Activated naive CD4-positive, alpha-beta T cell treated with anti-CD3 and anti-CD28 coated beads for 36 hours (primary cell): ENCODE measurements at places on chromosomes 16 and 17.
A peak's percentile ranks its signal among the peaks of the same experiment; 100 is the strongest.

GRCh38 chr17:30290696-30291542 lies 825 bp downstream of the BLMH start:
- peak; percentile 39 for DNase-seq
- H3K27me3 ChIP-seq, result no peaks in the 10 kb centered on the region
- peaks cover 17% of the 10 kb centered on the region for H3K4me1 ChIP-seq
- peaks cover 18% of the 10 kb centered on the region for H3K36me3 ChIP-seq
- H3K27ac ChIP-seq, result peak overlapping the region; percentile 87
- H3K4me3 ChIP-seq, result peak overlapping the region; percentile 90

- H3K27me3 ChIP-seq, result no peaks in the 10 kb centered on the region
- H3K4me1 ChIP-seq, result peaks cover 48% of the 10 kb centered on the region
- peak overlapping the region; percentile 82 for H3K4me3 ChIP-seq
- H3K36me3 ChIP-seq, result no peaks in the 10 kb centered on the region
- peak overlapping the region; percentile 77 for H3K27ac ChIP-seq
- DNase-seq, result peak; percentile 19
These were observed 30.9 kb downstream of the FAM222B start for GRCh38 chr17:28811651-28812090.

DNA sequence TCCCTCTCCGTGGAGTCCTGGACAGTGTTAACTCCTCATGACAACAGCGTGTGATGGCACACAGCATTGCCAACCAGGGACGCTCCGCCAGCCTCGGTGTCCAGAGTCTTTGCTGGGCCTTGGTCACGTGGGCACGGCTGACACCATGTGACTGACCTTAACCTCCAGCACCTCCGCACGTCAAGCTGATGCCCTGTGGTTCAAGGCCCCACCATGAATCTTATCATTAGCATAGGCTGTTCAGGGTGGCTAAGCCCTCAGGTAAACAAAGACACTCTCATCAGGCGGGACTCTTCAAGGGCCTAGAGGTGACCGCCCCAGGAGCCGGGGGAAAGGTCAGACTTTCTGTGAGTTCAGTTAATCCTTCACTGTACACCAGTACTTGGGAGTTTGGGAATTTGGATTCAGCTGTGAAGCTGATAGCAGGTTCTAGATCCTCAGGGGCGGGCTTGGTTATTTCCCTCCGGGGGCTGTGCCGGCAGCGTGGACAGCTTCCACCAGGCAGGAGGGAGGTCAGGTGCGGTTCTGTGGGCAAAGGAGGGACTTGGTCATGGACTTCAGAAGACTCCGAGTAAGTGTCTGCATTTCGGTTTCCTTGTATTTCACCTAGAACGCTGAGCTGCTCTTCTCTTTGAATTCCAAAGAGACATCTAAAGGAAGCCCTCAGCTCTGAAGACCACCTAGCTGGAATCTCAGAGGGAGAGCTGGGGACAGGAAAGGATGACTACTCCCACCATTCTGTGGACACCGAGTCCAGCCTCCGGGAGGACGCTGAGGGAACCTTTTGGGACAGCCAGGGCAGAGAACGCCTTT lies 195.5 kb upstream of the CIBAR2 start:
- H3K4me3 ChIP-seq, result no peak overlapping the region
- peaks cover 76% of the 10 kb centered on the region for H3K4me1 ChIP-seq
- H3K27ac ChIP-seq, result peak overlapping the region; percentile 72
- DNase-seq, result no peak

GRCh38 chr17:73265646-73266640 lies 4.3 kb upstream of the CPSF4L start:
- no peaks in the 10 kb centered on the region for H3K27me3 ChIP-seq
- H3K36me3 ChIP-seq, result no peaks in the 10 kb centered on the region
- no peak for DNase-seq
- H3K4me1 ChIP-seq, result no peaks in the 10 kb centered on the region

DNA sequence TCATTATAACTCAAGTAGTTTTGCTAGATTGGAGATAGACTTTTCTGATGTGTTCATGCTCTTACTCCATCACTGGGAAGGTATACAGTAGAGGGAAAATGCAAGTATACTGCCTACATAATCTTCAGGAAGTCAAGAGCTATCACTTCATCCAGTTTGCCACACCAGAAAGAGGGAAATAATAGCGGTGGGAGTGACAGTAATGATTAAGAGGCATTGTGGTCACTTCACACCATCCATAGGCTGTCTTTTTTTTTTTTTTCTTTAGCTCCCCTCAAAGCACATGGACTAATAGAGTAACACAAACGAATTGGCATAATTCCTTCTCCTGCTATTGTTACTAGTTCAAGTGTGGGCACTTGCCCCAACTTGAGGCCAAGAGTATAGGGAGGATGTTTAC lies 28.4 kb upstream of the HLF start:
- peaks cover 9% of the 10 kb centered on the region for H3K4me1 ChIP-seq
- no peak overlapping the region for H3K4me3 ChIP-seq
- no peak for DNase-seq
- H3K36me3 ChIP-seq, result no peaks in the 10 kb centered on the region
- peaks cover 13% of the 10 kb centered on the region for H3K27me3 ChIP-seq

GRCh38 chr17:68961214-68961882 lies 6.2 kb upstream of the ABCA8 start:
- no peak overlapping the region for H3K4me3 ChIP-seq
- no peaks in the 10 kb centered on the region for H3K4me1 ChIP-seq

GRCh38 chr17:17757391-17757791 lies 76.1 kb downstream of the RAI1 start:
- peaks cover 48% of the 10 kb centered on the region for H3K4me1 ChIP-seq
- H3K4me3 ChIP-seq, result peak overlapping the region; percentile 24
- H3K27me3 ChIP-seq, result no peaks in the 10 kb centered on the region
- no peaks in the 10 kb centered on the region for H3K36me3 ChIP-seq
- peak overlapping the region; percentile 50 for H3K27ac ChIP-seq
- peak; percentile 68 for DNase-seq

DNA sequence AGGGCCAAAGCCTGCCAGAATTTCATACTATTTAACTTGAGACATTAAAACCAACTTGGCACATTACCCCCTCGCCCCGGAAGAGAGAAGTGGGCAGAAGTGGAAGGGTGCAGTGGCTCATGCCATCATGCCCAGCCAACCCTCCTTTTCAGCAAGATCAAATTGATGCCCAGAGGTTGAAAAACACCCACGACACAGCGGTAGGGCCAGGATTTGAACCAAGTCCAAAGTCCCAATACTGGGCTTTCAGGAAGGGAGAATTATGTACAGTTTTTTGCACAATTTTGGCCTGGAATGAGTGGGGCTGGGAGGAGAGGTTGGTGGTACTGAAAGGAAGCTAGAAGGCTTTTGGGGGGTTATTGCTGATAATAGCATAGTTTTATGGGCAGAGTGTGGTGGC lies 11.0 kb downstream of the PDP2 start:
- peaks cover 16% of the 10 kb centered on the region for H3K36me3 ChIP-seq
- no peaks in the 10 kb centered on the region for H3K27me3 ChIP-seq
- H3K4me3 ChIP-seq, result no peak overlapping the region
- no peak for DNase-seq
- peaks cover 25% of the 10 kb centered on the region for H3K4me1 ChIP-seq
- H3K27ac ChIP-seq, result no peak overlapping the region
